GF-D8 (cell line): ENCODE measurements at places on chromosomes 5 and 9.

DNA sequence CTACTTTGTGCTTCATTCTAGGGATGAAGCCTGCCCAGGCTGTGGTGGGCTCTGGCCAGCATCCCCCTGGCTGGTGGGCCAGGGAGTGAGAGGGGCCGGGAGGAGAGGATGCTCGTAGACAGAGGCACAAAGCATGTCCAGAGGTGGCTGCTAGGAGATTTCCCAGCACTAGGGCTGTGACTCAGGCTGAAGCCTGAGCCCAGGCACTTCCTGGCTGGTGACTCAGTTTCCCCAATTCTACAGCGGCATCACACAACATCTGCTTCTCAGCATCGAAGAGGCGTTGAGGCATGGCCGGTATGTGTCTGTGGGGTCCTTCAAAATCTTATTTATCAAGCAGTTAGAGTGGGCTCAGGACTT lies 55.6 kb downstream of the DUSP1 start:
- DNase-seq, result no peak

GRCh38 chr5:32312197-32312594 lies 543 bp downstream of the MTMR12 start:
- peak; percentile 24 for DNase-seq

GRCh38 chr5:107474716-107475489 lies 195.8 kb downstream of the EFNA5 start:
- no peak for DNase-seq

GRCh38 chr9:92253656-92254055 lies 39.8 kb downstream of the IARS1 start:
- no peak for DNase-seq

DNA sequence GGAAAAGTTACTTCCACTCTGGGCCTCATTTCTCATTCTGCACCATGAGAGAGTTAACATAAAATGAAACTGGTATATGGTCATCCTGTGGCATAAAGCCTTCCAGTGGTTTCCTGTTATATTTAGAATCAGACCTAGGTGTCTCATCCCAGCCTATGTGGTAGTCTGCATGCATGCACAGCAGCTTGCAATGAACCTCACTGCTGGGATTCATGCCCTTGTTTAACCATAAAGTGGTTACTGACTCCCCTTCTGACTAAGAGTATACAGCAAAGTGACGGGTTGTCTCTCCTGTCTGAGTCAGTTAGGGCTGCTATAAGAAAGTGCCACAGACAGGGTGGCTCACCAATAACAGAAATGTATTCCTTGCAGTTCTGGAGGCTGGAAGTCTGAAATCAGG lies 14.7 kb upstream of the TDRD7 start:
- no peak for DNase-seq

DNA sequence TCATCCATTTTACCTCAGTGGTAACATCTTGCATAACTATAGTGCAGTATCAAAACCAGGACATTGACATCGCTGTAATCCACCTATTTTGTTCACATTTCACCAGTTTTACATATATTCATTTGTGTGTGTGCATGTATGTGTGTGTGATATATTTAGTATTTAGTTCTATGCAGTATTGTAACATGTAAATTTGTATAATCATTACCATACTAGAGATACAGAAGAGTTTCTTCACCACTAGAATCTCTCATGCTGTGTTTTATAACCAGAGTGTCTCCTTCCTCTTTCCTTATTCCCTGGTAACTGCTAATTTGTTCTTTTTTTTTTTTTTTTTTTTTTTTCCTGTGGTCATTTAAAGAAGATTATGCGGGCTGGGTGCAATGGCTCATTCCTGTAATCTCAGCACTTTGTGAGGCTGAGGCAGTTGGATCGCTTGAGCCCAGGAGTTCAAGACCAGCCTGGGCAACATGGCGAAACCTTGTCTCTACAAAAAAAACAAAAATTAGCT lies 11.0 kb downstream of the RASA1 start:
- no peak for DNase-seq

- DNase-seq, result no peak
Measured at GRCh38 chr5:149581931-149582768, 852 bp downstream of the ARHGEF37 start.

GRCh38 chr5:102663749-102664530 lies 91.2 kb upstream of the PAM start:
- DNase-seq, result no peak

- DNase-seq, result no peak
Measured at GRCh38 chr5:130104895-130105688, 200.8 kb downstream of the CHSY3 start.
